ENCODE measurements at places on chromosomes 2 and 18. TPM values are rescaled to one million over a fixed set of nuclear protein-coding genes. Genes with fewer than 3 reads are reported as not detected.
A peak's percentile ranks its signal among the peaks of the same experiment; 100 is the strongest.

- DNase-seq = no peak
Observed at GRCh38 chr2:39311469-39311868, 67.7 kb upstream of the CDKL4 start.

DNA sequence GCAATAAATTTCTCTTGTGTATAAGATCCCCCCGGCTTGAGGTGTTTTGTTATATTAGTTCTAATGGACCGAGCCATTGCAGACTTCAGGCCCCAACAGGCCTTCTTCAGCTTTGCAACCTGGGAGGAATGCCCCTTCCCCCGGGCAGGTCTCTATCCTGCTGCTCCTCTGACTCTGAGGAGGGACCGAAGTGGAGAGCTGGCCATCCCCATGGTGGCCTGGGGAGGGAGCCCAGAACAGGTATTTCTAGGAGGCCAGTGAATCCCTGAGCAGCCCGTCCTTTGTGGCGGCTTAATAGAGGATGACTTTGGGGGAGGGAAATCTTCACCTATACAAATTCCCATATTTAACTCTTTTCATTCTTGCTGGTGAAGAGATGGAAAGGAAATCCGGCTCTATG lies 715.8 kb upstream of the SOX11 start:
- DNase-seq = no peak

- no peak for DNase-seq
Observed at GRCh38 chr2:10412380-10412779, 35.7 kb downstream of the ODC1 start.

- DNase-seq = no peak
Observed at GRCh38 chr2:38835015-38835601, 40.6 kb downstream of the DHX57 start.

GRCh38 chr2:32918774-32919173 lies 28.0 kb upstream of the LTBP1 start:
- no peak for DNase-seq

DNA sequence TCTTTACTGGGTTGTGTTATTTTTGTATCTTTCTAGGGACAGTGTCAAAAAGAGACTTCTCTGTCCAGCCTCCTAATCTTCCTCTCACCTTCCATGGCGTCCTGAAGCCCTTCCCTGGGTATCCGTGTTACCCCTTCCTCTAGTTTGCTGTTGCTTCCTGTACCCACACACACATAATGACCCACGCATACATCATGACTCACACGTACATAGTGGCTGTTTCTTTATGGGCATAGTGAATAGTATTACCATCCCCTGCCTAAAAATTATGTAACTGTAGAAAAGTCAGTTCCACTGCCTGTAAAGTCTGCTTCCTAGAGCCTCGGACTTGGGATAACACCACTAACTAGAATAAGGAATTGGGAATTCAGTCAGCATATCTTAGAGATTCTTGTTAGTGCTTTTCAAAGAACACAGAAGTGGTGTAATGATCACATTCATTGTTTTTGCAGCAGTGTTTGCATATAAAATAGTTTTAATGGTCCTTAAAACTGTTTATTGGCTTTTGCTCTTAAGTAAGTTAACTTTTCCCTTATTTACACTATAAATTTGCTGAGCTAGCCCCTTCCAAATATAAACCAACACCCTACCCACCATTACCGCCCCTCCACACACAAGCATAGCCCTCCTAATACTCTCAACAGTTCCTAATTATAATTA lies 308.4 kb upstream of the RAB12 start:
- DNase-seq = no peak

GRCh38 chr2:29114946-29115609 lies at the start of gene CLIP4:
Gene CLIP4, plus strand, starts transcription at chr2:29115415. Its CDS starts 5,974 bp downstream, at chr2:29121389.
- DNase-seq = peak; percentile 84

- no peak for DNase-seq
Observed at GRCh38 chr2:102273619-102274211, 37.6 kb upstream of the IL1RL1 start.

- DNase-seq = no peak
Observed at GRCh38 chr18:77320971-77321559, 71.4 kb downstream of the GALR1 start.

DNA sequence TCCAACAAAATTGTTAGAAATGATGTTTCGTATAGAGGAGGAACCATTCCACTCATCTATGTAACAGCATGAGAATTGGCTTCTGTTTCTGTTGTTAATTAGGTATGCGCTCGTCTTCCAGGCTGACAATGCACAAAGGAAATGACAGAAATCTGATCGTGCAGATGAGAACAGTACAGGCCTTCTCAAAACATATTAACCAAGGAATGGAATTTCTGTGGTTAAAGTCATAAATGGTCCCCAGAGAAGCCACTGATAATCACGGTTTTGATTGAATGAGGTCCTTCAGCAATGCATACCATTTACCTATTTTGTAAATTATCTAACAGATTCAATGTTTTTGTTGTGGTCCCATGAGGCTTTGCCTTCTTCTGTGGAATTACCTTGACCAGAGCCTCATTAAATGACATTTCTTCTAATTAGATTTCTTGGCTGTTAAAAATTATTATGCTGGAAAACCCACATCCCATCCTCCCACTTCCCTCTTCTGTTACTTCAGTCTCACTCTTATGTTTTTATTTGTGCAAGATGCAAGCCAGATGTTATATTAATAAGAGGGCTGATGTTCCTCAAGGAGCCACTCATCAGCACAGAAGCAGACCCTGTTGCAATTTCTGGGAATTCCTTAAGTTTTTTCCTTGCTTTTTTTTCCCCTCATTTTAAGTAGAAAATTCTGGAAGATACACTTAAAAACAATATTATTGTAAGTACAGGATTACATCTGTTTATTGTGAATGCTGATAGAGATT lies 395.8 kb downstream of the PID1 start:
- no peak for DNase-seq

DNA sequence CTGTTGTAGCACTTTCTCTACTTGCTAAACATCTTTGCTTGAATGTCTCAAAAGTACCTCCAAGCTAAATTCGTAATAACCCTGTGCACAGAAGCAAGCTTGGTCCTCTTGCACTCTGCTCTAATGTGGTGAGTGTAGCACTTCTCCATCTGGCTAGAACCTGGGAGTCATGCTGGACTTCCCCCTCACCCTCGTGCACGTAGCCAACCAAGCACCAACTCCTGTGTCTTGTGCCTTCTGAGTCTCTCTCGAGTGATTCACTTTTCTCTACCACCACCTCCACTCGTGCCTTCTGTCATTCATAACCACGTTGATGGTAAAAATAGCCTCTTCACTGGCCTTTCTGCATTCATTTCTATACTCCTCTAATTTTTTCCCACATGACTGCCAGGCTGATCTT lies 91.9 kb upstream of the KCNE4 start:
- DNase-seq = no peak

- no peak for DNase-seq
Observed at GRCh38 chr2:131029812-131030211, 63.4 kb downstream of the FAM168B start.

GAREM1 gene
- total RNA-seq = 10.3 TPM

SPEG gene
- 6.5 TPM for total RNA-seq

Data from lower lobe of right lung (tissue), 2 donors.